IMR-90 (cell line): ENCODE measurements at places on chromosomes 2 and 18.
A peak's percentile ranks its signal among the peaks of the same experiment; 100 is the strongest.

DNA sequence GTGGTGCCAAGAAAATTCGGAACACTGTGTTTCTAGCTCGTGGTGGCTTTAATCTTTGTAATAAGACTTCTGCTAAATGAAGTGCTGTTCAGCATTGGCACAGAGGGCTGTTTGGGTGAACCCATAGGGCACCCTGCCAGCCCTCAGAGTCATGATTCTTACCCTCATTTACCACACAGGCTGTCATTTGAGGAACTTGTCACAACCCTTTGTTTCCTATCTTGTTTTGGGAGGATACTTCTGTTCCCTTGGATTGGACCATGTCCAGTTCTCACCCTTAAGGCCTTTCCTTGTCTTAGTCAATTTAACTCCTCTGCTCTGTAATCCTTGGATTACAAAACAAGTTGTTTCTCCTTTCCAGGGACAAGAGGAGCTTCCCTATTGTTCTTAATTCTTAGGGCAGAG, 225.7 kb downstream of the MTX2 start:
- DNase-seq, result no peak

GRCh38 chr2:189024901-189025618, 50.9 kb downstream of the COL3A1 start:
- DNase-seq, result no peak

GRCh38 chr2:46338674-46339073, 41.5 kb downstream of the EPAS1 start:
- DNase-seq, result no peak

DNA sequence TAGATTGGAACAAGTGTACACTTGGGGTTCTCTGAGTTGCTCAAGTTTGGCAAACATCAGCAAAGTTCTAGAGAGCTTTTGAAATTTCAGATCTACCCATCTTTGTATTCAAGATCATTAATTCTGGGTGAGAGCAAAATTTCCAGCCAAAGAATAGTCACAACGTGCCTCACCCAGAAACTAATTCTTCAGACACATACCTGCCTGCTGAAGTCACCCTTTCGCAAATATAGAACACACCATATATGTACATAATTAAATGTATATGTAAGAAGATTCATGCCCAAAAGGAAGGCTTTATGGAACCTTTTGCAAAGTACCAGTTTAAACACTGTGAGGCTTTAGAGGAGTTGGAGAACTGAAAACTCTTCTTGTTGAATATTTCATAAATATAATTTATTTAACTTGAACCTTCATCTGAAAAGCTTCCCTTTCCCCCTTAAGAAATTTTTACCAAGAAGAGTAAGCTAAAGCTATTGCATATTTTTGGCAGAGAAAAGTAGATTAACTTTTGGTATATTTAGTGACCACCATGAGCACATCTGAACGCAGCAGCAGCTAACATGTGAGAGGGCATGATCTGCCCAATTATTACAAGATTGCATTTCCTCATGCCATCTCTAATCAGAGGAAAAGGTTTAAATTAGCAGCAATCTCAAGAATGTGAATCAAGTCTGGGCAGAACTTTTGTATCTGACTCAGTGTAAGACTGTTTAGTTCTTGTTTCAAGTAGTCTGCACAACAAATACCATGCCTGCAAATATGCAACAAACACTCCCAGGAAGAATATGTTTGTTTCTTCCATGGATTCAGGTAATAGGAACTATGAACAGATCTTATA, 8.2 kb downstream of the RND3 start:
- peak; percentile 60 for DNase-seq

- DNase-seq, result no peak
These were observed 36.5 kb downstream of the MC2R start for GRCh38 chr18:13878857-13879256.

- DNase-seq, result no peak
These were observed 96.3 kb upstream of the KYNU start for GRCh38 chr2:142781146-142781545.

DNA sequence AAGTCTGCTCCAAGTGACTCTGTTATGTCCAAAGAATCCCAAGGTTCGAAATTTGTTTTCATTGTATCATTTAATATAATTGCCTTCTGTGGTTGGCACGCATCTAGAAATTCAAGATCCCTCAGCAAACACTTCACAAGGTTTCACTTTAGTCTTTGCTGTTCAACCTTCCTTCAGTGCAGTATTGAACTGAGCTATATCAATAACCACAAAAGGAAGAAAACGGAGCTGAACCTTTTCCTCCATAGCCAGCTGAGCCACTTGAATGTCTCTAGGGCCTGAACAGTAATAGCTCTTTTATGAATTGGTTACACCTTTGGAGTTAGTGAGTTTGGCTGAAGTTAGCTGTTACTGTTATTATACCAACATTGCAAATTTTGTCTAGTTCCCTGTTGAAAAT, 357.7 kb upstream of the HNRNPA3 start:
- no peak for DNase-seq

DNA sequence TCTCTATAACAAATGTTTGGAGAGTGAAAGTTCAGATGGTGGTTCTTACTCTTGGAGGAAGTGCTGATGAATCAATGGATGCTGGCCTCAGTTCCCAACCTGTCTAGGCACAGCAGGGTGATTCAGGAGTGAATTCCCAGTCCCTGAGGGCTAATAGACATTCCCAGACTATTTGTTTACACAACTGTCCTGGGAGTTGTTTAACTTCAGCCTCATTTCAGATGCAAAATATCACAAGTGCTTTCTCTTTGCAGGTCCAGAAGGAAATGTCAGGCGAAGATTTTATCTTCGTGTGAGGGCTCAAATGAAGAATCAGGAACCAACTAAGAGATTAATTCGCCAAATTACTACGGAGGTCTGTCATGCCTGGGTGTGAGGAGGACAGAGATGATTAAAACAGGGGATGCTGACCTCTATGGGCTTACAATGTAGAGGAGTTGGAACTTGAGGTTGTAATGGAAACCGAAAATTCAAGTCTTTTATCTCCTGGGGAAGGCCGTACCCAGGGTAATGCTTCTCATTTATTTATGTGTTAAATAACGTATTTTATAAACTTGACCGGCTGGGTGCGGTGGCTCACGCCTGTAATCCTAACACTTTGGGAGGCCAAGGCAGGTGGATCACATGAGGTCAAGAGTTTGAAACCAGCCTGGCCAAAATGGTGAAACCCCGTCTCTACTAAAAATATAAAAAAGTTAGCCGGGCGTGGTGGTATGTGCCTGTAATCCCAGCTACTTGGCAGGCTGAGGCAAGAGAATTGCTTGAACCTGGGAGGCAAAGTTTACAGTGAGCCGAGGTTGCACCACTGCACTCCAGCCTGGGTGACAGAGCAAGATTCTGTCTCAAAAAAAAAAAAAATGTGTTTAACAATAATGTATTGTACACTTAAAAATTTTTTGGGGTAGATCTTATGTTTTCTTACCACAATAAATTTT, 38.7 kb upstream of the SLC1A4 start:
- DNase-seq, result peak; percentile 43

DNA sequence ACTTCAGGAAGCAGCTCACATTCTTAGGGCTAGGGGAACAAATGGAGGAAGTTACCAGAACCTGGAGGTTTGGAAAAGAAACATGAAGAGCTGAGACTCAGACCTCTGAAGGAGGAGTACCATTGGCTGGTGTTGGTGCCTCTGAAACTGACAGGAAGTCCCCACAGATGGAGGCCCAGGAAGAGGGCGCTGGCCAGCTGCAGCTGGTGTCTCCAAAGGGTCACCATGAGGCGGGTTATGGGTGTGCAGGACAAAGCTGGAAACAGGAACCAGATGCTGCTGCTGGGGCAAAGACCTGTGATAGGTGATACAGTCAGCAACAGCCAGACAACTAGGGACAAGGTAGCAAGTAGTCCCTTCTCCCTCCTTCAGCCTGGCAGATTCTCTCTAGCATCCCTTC, 136.5 kb upstream of the SERPINE2 start:
- DNase-seq, result no peak

- DNase-seq, result no peak
These were observed 37.2 kb upstream of the GORASP2 start for GRCh38 chr2:170891893-170892292.

DNA sequence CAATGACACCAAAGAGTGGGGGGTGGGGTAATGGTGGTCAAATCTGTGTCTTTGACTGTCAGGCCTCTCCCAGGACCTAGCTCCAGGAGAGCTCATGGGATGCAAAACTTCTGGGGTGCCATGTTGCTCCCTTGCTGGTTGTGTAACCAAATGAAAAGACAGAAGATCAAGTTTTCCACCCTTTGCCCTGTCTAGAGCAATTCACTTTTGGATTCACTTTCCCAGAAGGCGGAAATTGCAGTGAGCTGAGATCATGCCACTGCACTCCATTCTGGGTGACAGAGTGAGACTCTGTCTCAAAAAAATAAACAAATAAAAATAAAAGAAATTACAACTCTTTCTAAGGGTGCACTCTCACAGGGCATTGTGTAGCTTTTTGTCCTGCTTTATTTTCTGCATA, 34.9 kb upstream of the PLA2R1 start:
- DNase-seq, result no peak

GRCh38 chr2:66576561-66577320, 141.8 kb downstream of the MEIS1 start:
- DNase-seq, result peak; percentile 79

GRCh38 chr2:71807581-71808451, 339.8 kb downstream of the CYP26B1 start:
- DNase-seq, result no peak

GRCh38 chr18:33836564-33836963, 258.5 kb downstream of the ASXL3 start:
- DNase-seq, result no peak

DNA sequence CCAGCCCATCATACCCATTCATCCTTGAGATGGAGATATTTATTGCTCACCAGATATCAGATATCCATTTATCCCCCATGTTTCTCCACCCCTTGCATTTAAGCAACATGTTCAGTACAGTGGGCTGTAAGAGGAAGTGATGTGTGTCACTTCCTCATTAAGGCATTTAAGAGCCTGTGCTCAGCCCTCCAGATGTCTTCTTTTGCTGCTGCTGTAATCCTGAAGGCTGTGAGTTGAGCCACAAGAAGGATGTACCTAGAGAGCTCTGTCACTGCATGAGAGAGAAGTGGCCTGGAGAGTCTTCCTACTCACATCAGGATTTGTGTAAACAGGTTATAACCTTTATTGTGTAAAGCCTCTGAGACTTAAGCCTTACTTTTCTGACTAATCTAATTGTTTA, 151.8 kb upstream of the UNC80 start:
- no peak for DNase-seq

- no peak for DNase-seq
These were observed 32.0 kb upstream of the GRHL1 start for GRCh38 chr2:9919512-9919911.

DNA sequence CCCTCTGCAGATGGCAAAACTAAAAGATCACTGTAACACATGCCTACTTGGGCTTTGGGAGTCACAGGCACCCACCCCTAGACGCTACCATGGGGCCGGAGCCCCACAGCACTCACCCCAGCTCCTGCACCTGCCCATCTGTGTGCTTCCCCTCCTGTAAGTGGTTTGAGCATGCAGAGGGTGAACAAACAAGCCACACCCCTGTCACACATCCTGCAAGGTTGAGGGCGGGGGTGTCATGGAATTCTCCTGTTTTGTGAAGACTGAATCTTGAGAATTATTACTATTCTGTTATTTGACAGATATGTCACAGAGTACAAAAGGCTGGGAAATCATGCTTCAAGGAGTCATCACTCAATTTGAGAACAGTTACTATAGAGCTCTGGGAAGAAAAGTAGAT, 60.9 kb downstream of the RFTN2 start:
- DNase-seq, result no peak

- DNase-seq, result no peak
These were observed 25.3 kb downstream of the EML4 start for GRCh38 chr2:42194428-42194827.

- no peak for DNase-seq
These were observed 43.4 kb downstream of the GREB1 start for GRCh38 chr2:11577101-11577883.

DNA sequence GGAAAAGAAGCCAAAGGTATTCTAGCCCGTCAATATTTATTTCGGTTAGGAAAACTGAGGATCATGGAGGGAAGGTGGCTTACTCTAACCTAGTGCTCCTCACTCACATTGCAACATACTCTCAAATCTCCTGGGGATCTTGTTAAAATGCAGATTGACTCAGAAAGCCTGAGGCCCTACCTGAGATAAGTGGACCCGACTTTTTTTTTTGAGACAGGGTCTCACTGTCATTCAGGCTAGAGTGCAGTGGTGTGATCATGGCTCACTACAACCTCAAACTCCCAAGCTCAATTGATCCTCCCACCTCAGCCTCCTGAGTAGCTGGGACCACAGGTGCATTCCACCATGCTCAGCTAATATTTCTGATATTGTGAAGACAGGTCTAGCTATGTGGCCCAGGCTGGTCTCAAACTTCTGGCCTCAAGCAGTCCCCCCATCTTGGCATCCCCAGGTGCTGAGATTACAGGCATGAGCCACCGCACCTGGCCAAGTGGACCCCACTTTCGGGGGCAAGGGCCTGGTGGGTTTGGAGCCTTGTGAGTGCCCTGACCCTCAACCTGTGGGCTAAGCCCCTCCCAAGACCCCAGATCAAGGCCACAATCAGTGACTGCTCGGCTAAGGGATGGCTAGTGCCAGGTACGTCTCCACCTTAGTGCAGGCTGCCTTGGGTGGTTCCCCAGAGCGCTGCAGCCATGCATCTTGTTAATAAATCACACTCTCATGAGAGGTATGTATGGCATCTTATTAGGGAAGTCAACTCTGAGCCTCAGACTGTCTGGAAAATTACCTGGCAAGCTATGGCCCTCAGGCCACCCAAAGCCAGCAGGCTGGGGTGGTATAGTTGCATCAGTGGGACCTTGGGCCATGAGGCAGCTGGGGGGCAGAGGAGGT, 1.1 kb upstream of the NEURL3 start:
- no peak for DNase-seq

DNA sequence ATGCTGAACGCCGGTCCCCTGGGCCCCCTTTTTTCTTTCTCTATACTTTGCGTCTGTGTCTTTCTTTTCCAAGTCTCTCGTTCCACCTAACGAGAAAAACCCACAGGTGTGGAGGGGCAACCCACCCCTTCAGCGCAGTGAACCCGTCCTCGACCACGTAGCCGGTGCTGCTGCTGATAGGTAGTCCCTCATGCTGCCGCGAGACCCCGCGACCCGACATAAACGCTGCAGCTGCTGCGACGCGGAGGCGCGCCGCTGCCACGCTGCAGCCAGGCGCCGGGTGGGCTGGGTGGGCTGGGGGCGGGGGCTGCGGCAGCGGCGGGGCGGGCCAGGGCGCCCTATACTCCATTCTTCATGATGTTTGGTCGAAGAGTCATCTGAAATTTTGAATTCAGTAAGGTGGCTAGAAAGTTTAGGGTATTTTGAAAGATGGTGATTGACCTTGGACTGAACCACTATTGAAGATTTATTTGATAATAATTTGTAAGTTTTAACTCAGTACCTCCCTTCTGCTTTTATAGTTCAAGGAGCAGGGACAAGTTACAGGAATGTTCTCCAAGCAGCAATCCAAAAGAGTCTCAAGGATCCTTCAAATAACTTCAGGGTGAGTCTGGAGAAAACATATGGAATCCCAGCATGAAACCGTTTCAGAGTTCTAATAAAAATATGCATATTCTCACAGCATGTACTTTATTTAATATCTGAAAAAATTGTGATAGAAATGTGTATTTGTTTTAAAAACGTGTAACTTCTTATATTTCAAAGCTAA, 24.1 kb downstream of the CFLAR start:
- no peak for DNase-seq
